ENCODE measurements at places on chromosomes 7 and 10. TPM values are rescaled to one million over a fixed set of nuclear protein-coding genes. Genes with fewer than 3 reads are reported as not detected.

DNA sequence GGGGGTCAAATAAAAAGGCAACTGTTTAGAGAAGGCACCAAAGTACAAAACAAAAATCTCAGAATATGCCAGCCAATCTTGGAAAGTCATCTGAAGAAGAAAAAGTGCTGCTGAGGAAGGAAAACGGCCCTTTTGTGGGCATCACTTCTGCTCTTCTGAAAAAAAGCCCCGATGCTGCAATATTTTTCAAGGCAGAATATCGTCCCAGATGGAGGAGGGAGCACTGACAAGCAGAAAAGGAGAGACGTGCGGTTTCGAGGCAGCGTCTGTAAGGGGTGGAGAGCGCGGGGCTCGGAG, 959 bp upstream of the ATRNL1 start:
- no peaks in the 10 kb centered on the region for H3K4me1 ChIP-seq
- H3K27ac ChIP-seq: no peak overlapping the region
- H3K4me3 ChIP-seq: peak overlapping the region; percentile 50

ANKRD61 gene
- 0.26 TPM for total RNA-seq

FAM185A gene
- 8.2 TPM for total RNA-seq

DNA sequence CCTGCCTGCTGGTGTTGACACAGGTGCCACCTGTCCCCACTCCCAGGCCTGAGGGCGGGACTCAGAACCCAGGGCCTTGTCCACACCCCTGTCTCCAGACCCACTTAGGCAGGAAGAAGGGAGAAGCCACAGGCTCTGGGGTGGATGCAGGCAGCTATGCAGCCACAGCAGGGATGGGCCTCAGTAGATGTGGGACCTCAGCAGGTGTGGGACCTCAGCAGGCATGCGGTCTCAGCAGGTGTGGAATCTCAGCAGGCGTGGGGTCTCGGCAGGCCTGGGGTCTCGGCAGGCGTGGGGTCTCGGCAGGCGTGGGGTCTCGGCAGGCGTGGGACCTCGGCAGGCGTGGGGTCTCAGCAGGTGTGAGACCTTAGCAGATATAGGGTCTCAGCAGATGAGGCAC, 118.0 kb upstream of the PITRM1 start:
- no peak for DNase-seq
- no peak overlapping the region for H3K27ac ChIP-seq
- H3K27me3 ChIP-seq: peaks cover 7% of the 10 kb centered on the region
- H3K4me3 ChIP-seq: no peak overlapping the region

SLC18A2 gene
- not detected for total RNA-seq

- no peaks in the 10 kb centered on the region for H3K27me3 ChIP-seq
- H3K36me3 ChIP-seq: no peaks in the 10 kb centered on the region
- no peaks in the 10 kb centered on the region for H3K4me1 ChIP-seq
- peak; percentile 27 for DNase-seq
Observed at GRCh38 chr10:95513941-95514392, 47.2 kb downstream of the SORBS1 start.

DNA sequence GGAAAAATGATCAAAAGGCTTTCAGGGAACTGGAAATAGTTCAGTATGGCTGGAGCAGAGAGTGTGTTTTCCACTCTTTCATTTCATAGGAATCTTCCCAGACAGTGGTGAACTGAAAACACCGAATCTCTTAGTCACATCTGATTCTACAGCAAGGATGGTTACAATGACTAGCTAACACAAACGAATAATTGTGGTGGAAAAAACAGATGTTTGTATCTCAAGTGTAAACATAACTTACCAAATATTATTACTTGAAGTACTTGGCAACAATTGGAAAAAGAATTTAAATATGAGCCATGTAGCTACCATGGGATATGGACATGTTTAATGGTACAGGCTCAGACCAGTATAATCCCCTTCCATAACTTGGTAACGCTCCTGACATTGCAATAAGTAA, 21.1 kb upstream of the BPGM start:
- DNase-seq: peak; percentile 86
- H3K4me1 ChIP-seq: peaks cover under 1% of the 10 kb centered on the region
- no peaks in the 10 kb centered on the region for H3K27me3 ChIP-seq

DNA sequence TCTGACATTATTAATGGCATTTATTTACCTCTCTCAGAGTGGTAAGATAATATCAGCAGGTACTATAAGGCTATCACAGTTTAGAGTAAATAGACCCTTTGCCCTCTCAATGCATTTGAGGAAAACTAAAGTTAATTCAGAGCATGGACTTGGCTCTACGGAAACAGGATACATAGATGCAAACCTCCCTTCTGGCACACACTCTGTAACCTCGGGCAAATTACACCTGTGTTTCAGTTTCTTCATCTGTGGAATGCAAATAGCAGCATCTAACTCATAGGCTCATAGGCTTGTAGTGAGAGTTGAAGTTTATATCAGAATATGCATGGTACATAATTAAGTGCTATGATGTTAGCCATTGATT, 5.6 kb downstream of the RAPGEF5 start:
- H3K27ac ChIP-seq: no peak overlapping the region
- H3K27me3 ChIP-seq: peaks cover 10% of the 10 kb centered on the region
- no peak for DNase-seq
- H3K4me1 ChIP-seq: no peaks in the 10 kb centered on the region
- H3K4me3 ChIP-seq: no peak overlapping the region

GRCh38 chr7:83782628-83783027, 133.7 kb upstream of the SEMA3E start:
- H3K4me1 ChIP-seq: no peaks in the 10 kb centered on the region
- no peak overlapping the region for H3K4me3 ChIP-seq
